CD4-positive, alpha-beta T cell (primary cell): ENCODE measurements at places on chromosomes 11 and 22.

DNA sequence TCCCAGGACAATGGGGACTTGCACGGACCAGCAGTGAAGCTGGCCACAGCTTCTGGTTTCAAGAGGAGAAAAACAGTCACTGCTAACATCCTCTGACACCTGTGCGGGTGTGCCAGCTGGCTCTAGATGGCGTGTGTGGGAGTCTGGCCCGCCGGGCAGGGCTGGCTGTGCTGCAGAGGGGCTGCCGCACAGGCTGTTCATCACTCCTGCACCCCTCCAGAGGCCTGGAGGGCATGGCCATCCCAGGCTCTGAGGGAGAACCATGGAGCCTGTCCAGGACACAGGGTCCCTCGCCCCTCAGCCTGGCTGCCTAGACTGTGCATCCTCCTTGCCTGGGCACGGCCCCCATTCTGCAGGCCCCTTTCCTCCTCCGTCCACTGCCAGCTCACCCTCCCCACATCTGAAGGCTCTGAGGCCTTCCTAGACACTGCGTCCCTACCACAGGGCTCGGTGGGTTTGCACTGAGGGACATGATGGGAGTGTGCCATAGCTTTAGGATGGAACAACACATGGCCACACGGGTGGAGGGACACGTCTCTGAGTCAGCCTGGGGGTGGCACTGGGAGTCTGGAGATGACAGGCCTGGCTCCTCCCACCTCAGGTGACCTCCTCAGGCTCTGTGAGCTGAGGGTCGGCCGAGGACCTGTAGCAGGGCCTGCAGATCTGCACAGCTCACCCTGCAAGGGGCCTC, 42.1 kb upstream of the GNB1L start:
- peak; percentile 30 for DNase-seq

DNA sequence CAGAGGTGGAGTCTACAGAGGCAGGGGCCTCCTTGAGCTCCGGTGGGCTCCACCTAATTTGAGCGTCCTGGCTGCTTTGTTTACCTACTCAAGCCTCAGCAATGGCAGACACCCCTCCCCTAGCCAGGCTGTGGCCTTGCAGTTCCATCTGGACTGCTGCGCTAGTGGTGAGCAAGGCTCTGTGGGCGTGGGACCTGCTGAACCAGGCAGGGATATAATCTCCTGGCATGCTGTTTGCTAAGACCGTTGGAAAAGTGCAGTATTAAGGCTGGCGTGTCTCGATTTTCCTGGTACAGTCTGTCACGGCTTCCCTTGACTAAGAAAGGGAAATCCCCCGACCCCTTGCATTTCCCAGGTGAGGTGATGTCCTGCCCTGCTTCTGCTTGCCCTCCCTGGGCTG, 77.7 kb downstream of the GDPD4 start:
- DNase-seq = no peak

DNA sequence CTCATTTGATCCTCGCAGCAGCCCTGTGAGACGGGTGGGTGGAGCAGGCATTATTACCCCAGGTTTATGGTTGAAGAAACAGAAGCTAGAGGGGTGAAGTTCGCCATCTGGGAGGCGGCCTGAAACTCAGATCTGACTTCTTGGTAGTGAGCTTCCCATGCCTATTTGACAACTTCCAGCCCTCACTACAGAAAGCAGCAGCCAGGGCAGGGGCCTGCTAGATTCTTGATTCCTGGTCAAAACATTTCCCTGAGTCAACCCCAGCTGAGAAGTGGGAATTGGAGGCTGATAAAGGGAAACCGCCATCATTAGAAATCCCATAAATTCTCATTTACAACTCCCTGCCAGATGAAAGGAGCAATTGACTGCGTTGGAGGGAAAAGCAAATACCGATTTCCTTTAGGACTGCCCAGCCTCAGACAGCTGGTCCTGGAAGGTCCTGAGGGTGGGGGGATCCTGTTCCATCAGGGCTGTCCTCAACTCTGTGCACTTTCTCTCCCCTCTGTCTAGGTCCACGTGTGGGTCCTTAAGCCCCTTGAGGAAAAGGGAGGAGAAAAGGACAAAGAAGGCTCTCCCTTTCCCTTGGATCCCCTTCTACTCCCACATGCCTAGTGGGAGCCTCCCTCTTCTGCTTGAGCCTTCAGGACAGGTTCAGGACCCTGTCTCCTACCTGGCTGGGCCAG, 10.2 kb upstream of the NECTIN1 start:
- DNase-seq = no peak

GRCh38 chr22:19060356-19061009, 61.7 kb downstream of the DGCR2 start:
- DNase-seq = no peak

DNA sequence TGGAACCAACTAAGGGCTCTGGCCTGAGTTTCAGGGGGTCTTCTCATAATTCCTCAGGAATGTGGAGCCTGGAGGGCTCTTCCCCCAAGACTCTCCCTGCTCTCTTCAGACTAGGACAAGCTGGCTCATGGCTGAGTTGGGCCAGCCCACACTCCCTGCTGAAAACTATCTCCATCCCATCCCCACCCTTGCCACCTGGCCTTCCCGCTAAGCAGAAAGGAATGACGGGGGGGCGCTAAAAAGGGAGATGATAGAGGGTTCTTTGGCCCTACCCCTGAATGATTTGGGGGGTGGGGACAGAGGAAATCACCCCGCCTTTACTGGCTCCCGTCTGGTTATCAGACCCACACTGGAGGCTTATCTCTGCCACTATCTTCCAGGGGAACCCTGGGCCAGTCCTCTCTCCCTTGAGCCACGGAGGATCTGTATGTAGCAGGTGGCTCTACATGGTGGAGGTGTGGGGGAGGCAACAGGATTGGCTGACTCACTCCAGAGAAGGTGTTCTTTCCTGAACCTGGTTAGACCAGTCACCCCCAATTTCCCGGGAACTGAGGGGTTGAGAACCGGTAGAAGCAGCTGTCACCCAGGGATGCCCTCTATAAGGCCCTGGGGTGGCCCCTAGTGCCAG, 5.7 kb downstream of the SMTN start:
- DNase-seq = no peak

DNA sequence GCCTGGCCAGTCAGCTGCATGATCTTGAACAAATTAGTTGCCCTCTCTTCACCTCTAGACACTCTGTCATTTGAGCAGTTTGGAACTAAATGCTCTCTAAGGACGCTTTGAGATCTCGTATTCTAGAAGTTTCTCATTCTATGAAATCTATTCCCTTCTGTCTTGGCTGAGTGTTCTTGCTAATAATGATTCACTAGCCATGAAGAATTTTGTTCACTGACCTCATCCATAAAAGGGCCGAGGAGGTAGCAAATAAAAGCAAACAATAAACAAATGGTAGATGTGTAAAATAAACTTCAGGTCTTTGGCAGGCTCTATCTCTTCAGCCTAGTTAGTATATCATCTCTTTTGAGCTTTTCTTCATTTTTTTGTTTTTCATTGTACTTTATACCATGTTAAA, 76.6 kb downstream of the USP35 start:
- no peak for DNase-seq

DNA sequence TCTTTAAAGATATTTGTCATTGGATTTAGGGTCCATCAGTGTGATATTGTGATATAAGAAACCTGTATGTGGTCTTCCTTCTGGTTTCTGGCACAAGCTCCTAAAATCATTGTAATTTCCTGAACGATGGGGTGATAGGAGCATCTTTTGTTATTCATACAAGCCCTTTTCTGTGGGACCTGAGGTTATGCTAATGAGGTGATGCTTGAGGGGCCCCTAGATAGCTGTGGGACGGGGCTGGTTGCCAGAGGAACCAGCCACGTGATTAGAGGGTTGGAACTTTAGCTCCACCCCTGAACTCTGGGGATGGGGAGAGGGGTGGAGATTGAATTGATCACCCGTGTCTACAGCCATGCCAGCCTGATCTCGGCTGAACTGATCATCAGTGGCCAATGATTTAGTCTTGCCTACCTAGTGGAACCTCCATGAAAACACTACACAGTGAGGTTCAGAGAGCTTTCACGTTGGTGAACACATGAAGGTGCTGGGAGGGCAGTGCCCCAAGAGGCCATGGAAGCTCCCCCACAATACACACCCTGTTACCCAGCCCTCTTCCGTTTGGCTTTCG, 62.8 kb downstream of the BCR start:
- peak; percentile 45 for DNase-seq

GRCh38 chr11:66277471-66278362, at the start of gene CNIH2:
Gene CNIH2 (plus strand): TSS chr11:66278175. CDS start chr11:66278457, 282 bp downstream.
- peak; percentile 30 for DNase-seq

- DNase-seq = peak; percentile 52
Measured at GRCh38 chr22:42202669-42203068, 67.8 kb downstream of the TCF20 start.

DNA sequence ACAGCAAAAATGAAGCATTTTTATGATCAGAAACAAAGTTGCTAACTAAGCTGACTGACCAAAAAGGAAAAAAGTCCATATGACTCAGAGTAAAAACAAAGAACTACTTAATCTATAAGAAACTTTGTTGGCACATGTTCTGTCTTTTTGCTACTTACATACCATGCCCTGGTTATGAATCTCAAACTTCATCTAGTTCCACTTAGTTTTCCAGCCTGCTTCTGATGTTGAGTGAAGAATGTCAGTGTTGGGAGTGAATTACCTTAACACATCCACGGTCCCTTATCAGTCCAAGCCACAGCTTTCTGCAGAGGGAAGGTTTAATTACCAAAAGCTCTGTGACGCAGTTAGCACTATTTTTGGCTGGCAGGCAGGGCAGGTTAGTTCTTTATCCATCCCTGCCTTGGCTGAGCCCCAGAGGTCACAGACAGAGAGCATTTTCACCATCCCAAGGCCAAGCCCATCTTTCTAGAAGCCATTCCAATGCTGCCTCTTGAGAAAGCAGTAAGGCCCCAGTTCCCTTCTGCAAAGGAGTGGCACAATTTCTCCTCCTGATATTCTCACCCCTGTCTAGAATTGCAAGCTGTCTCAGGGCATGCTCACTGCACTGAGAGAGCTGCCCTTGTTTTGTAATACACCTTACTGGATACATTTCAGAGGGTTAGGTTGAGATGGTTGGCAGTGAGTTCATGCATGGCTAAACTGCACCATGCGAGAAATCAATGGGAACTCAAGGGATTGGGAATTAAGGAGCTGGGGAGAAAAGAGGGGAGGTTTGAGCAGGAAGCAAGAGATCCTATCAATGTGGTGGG, 67.1 kb downstream of the SLC1A2 start:
- no peak for DNase-seq

- no peak for DNase-seq
Measured at GRCh38 chr11:117629146-117629545, 167.9 kb downstream of the DSCAML1 start.

DNA sequence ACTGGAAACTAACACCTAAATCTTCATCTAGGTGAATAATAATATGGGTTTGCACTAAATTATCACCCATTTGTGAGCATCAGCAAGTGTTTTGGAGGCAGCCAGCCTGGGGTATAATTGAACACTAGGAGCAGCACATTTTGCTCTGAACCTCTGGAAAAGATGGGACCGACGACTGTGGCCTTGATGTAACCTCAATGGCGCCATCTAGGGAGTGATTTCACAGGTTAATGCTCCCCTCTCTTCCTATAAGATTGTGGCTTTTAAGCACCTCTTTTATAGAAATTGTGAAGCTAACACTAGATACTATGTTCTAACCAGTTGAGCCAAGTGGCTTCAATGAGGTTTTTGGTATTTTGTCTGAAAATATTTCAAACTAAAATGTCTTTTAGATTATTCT, 203.7 kb downstream of the NELL1 start:
- no peak for DNase-seq

DNA sequence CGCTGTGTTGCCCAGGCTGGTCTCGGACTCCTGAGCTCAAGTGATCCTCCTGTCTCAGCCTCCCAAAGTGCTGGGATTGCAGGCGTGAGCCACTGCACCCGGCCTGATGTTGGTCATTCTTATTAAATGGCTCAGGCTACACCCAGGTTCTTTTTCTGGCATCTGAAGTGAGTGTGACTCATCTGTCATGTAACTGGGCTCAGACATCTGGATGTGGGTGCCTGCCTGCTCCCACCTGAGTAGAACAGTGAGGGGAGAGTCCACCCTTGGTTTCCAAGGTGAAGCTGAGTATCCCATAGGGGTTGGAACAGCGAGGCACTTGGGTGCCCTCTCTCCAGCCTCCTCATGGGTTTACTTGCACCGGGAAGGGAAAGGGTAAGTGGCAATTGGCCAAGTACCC, 36.7 kb upstream of the EIF3D start:
- DNase-seq = no peak

GRCh38 chr11:122020902-122021301, 95.1 kb downstream of the BLID start:
- no peak for DNase-seq

DNA sequence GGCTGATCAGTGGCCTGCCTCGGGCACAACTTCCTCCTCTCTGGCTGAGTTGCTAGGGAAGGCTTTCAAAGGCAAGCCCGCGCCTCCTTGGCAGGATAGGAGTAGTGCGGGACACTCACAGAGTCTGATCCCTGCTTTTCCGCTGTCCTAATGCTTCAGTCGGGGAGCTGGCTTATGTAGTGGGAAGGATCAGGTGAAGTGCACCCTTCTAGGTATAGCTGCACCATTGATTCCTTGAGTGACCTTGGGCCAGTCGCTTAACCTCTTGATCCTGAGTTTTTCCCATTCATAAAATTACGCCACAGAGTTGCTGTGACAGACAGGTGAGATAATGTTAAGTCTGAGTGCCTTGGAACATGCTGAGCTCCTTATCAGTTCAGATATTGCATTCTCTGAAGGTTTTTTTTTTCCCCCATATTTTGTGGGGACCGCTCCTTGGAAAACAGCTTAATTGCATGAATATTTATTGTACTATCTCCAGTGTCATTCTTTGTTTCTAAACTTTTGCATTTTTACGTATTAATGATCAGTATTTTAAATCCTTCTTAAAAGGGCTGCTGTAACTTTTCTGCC, 961 bp downstream of the IPO7 start:
- DNase-seq = no peak

GRCh38 chr22:40509401-40510134, 127.0 kb downstream of the MRTFA start:
- no peak for DNase-seq

DNA sequence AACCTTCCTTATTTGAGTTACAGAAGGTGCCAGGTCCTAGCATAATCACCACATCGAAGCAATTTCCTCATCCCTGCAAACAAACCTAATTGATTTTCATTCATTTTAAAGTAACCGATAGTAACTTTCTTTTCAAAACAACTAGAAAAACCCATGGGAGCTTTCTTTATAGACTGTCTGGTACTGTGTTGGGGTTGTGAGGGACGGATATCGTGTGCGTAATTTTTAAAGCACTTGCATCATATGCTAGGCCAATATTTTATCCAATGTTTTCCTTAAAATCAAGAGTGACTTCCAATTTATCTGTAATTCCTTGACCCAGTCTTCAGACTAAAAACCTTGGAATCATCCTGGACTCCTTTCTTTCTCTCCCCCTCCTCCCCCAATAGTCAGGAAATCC, 271.5 kb upstream of the SESN3 start:
- no peak for DNase-seq

DNA sequence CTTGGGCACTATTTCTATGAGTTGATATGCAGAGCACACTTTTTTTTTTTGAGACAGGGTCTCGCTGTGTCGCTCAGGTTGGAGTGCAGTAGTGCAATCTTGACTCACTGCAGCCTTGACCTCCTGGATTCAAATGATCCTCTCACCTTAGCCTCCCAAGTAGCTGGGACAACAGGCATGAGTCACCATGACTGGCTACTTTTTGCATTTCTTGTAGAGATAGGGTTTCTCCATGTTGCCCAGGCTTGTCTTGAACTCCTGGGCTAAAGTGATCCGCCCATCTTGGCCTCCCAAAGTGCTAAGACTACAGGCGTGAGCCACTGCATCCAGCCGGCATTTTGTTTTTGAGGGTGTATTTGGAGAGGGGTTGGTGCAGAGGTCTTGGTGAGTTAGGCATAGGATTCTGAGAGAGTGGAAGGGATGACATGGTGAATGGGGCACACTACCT, 29.9 kb upstream of the MTCH2 start:
- DNase-seq = no peak

GRCh38 chr11:67584205-67584880, 731 bp downstream of the GSTP1 start:
- no peak for DNase-seq
